Mesangial cell (primary cell): ENCODE measurements at places on chromosomes 3 and 15. TPM values are rescaled to one million over a fixed set of nuclear protein-coding genes. Genes with fewer than 3 reads are reported as not detected.

GHSR gene
- total RNA-seq, result not detected in 2 replicates

GALNT15 gene
- 0.33 and 4.3 TPM in 2 replicates for total RNA-seq

FSTL1 gene
- total RNA-seq, result 223 and 285 TPM in 2 replicates

DPPA2 gene
- total RNA-seq, result not detected in 2 replicates

TRIM42 gene
- total RNA-seq, result not detected in 2 replicates

SLC12A1 gene
- total RNA-seq, result under 0.01 and 0.25 TPM in 2 replicates

CPLX3 gene
- not detected in 2 replicates for total RNA-seq
